ENCODE measurements at places on chromosomes 5 and 9.

DNA sequence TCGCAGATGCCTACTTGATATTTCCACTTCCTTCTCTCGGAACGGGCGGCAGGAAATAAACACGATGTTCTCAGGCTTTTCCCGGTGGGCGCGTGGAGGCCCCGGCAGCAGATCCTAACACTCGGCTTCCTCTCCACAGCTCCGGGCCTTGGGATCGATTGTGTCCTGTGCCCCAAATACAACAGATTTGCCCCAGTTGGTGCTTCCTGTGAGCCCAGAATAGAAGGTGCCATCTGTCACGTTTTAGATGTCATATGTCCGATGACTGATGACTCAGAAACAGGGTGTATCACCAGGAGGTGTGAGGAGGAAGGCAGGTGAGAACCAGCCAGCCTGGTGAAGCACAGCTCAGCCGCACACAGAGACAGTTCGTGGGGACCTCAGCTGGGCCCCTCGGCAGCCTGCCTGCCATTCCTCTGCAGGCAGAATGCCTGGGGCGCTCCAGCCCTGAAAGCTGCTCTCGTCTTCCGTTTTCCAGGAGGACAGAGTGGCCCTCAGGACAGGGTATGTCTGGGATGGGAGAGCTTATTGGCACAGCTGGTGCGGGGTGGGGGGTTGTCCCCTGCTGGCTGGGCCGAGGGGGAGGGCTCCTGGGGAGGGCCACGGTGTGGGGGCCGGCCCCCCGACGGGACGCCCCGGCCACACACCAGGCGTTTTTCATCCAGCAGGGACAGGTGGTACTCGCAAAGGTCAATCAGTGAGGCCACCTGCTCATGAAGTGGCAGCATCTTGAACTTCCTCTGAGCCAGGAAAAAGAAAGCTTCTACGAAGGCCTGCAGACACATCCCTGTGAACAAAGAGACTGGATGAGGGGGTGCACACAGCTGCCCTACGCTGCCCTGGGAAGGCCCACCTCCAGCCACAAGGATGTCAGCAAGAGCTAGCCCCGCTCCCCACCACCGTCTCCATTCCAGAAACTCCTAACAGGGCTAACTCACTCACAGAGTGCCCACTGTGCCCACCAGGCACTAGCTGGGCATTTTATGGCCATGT is 171.0 kb downstream of the DAB2IP start:
- DNase-seq, result peak; percentile 97

- DNase-seq, result no peak
These were observed 39.8 kb upstream of the ACO1 start for GRCh38 chr9:32344551-32345182.

DNA sequence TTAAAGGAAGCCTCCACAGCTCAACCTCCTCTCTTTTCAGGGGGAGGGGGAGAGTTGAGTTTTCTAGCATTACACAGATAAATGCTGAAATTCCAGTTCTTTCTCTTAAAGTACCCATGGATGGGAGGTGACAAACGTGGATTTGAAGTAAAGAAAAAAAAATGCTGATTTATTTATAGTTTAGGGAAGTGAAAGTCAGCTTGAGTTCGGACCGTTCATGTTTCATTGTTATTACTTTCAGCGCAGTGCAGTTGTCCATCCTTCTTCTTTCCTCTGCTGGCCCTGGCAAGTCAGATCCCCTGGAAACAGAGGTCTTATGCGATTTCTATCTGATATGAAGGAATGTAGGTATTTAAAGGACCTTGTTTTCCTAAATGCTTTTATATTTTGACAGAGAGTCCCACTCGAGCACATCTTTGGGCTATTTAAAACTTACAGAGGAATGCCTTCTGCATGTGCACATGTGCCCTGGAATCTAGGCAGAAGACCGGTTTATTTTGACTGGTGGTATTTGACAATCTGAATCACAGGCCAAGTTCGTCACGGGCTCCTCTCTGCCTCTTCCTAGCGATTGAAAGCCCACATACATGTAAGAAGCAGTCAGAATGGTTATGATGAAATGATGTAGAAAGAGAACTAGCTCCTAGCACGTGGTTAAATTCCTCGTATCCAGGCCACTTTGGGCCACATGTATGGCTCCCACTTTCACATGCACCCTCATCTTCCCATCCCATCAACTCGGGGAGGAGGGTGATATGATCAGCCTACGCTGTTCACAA is 385.2 kb upstream of the KLF4 start:
- no peak for DNase-seq

GRCh38 chr9:135302329-135303279 is 177.0 kb upstream of the PPP1R26 start:
- no peak for DNase-seq

GRCh38 chr9:114811966-114812636 is 6.3 kb upstream of the TNFSF15 start:
- peak; percentile 83 for DNase-seq

DNA sequence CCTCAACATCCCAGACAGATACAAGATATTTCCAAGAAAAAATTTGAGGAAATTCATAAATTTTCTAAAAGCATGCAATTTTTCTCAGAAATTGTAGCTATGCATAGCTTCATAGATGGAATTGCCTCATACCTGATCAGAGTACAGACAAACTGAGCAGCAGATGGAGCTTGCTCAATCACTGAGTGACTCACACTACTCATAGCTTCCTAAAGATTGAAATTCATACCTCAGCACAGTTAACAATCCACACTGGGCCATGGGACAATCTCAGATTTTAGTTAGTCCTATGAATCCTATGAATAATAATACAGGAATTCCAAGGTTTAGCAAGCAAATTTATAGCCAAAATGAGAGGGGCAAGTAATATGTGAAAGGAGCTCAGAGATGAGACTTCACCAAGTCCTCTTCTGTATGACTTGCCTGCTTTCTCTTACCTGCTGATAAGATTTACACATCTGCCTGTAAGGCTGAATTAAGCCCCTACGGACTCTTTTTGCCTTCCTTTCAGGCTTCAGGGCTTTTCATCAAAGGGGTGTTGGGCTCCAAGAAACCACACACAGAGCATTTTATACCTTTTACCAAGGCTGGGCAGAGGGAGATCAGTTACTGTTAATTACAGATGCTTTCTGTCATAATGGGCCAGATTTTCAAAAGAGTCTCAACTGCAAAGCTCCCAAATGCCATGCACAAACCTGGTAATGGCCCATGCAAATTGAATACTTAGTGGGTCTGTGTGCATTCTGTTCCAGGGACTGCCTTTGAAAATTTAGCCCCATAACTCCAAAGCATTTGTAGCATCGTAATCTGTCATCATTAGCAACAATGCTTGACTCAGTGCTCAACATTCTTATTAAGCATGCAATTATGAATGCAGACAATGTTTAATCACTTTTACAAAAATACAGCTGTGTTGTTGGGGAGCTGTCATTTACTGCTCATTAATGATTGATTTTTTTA is 439.3 kb downstream of the DTWD2 start:
- no peak for DNase-seq

DNA sequence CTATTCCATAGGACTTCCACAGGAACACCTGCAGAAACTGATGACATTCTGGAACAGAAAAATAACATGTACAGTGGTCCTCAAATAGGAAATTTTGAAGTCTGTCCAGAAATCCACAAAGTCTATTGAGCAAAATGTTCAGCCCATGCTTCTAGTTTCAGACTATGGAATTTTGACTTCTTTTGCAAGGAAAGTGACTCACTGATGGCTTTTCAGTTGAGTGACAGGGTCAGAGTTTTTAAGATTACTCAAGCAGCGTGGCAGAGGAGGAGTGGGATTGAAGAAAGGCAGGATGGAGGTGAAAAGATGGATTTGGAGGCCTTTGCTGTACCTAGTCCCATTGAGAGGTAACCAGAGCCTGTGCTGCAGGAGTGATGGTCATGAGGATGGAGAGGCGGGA is 151.5 kb downstream of the GOLPH3 start:
- DNase-seq, result no peak

- DNase-seq, result no peak
These were observed 250.1 kb downstream of the PBX3 start for GRCh38 chr9:125997196-125997823.

DNA sequence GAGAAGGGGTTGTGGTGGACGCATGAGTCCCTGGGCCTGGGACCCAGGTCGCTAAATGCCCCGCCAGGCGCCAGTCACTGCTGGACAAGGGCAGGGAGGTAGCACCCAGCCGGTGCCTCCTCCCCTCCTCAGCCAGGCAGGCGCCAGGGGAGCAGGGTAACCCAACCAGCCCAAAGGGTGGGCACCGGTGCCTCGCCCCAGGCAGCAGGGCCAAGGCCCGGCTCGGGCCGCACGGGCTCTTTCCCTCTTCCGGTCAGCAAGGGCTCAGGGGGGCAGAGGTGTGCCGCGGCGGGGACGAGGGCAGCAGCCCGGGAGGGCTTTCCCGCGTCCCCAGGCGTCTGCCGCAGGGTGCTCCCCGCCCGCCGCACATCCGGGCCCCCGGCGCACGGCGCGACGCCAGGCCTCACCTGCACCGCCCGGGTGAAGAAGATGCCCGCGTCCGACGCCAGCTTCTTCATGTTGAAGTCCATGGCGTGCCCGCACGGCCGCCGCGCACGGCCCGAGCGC is 393 bp downstream of the SH3GLB2 start:
- DNase-seq, result no peak

DNA sequence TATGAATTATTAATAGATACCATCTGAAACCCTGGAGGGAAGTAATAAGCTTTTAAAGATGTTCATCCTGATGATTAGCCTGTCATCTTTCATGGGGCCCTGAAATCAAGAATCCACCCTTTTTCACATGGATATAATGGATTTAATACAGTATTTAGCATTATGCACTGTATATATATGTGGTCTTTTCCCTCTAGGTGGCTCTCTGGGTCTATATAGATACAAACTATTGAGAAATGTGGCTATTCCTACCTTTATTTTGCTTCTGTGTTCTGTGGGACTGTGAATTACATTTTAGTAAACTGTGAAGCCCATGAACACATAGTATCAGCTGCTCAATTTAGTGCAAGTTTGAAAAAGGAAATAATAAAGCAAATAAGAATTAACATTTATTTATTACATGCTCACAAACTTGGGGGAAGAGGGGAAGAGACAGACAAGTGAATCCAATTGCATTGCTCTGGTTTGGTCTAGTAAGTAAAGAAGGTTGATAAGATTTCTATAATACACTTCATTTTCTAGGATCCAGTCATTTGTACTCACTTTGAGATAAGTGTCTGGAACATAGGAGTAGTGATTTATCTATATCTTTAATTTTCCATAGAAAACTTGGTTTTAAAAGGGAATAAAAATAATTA is 112.2 kb downstream of the SCAMP1 start:
- no peak for DNase-seq

- no peak for DNase-seq
These were observed 13.4 kb downstream of the MAST4 start for GRCh38 chr5:66609615-66610014.

- DNase-seq, result no peak
These were observed 73.5 kb upstream of the MEGF10 start for GRCh38 chr5:127216898-127217675.

- DNase-seq, result no peak
These were observed 259.5 kb upstream of the ARRDC3 start for GRCh38 chr5:91642581-91642980.

DNA sequence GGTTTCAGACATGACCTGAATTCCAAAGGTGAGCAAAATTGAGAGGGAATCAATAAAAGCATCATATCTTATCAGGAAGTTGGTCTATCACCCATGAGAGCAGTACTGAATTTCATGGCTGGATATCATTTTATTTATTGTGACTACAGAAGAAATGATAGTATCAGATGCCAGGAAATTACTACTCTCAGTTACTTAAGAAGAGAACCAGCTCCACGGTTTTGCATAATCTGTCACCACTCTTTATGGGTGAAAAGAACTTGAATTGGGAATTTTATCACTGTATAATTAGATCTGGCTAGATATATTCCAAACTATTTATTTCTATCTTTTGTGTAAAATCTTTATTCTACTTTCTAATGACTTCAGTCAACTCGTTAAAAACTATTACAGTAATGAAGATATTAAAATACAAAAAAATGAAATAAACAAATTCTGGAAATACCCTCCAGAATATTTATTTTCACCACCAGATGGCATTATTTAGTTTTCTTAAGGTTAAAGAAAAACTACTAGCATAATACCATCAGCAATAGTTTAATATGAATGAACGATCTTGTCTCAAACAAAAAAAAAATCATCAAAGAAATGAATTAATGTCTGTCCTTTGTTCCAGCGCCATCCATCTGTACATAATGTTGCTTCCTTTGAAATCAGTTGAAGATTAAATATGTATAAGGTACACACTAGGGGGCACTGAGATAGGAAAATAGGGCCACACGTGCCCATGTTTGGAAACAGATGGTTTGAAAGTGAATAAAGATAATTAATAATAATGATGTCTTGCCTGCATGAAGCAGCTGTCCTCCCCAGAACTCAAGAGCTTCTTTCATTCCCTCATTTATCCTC is 84.7 kb upstream of the SLCO6A1 start:
- DNase-seq, result peak; percentile 55

DNA sequence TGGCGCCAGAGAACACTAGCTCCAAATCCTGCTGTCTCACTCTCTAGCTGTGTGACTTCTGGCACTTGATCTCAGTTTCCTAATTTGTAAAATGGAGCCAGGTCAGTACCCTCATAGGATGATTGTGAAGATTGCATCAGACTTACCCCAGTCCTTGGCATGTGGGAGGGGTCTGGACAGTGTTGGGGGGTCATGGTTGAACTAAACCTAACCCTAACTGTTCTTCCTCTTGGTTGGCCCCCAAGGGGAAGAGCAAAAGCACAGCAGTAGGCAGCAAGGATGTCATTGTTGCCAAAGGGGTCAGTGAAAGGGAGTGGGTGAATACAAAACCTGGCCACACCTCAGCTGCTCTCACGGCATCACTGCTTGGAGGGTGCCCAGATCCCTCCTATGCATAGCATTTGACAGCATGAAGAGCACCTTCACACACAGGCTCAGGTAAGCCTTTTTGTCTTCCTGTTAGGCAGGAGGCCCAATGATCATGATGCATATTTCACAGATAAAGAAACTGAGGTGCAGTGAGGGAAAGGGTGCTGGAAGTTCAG is 15.7 kb upstream of the CXCL14 start:
- DNase-seq, result no peak

DNA sequence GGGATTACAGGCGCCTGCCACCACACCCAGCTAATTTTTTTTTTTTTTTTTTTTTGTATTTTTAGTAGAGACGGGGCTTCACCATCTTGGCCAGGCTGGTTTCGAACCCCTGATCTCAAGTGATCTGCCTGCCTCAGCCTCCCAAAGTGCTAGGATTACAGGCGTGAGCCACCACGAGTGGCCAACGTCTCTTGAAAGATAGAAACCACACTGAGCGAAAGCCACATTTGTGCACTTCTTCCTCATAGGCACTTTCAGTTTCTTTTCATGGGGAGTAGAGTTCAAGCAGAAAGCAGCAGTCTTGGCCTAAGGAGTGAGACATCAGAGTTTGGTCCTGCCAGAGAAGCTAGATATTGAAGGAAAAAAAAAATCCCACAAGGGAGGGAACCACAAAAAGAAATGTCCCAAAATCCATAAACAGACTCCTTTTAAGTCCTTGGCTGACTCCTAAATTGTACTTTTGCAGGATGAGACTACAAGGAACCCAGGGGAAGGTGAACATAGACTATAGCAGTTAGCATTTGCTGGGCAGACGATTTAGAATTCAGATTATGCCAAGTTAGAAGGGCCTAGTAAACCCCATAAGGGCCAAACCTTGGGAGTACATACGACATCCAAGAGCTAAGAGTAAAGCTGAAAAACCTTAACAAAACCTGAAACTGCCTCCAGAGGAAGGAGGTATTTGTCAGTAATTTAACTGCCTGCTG is 43.9 kb upstream of the GLIPR2 start:
- no peak for DNase-seq
